ENCODE measurements at places on chromosomes 4 and X.
A peak's percentile ranks its signal among the peaks of the same experiment; 100 is the strongest.

DNA sequence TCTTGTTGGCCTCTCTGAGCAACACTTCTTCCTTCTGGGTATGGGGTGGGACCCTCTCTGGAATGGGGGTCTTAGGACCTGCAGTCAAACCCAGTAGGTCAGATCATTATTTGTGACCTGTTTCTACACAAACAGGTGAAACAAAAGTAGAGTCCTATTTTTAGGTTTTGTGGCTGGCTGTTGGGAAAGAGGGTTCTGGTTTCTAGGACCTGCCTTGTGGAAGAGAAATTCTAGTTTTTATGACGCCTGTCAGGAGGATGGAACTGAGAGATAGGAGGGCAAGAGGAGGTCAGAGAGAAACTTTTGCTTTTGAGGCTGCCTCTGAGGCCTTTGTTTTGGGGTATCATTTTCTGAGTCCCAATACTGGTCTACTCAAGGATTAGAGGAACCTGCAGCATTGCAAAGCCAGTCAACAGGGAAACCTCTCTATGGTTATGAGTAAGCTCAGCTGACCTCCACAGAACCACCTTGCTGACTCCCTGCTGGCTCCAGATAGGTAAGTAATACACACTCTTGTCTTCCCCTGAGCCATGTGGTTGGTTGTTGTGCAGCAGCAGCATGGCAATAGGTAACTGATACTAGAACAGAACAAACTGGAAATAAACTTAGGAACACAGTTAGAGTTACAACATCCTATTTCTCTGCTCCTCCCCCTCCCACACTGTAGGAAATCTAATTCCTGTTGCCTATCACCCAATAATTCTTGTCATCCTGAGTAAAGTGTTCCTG, 114.7 kb upstream of the VCX3B start:
- DNase-seq = no peak

- DNase-seq = no peak
Observed at GRCh38 chr4:107366900-107367299, 330.8 kb upstream of the DKK2 start.

DNA sequence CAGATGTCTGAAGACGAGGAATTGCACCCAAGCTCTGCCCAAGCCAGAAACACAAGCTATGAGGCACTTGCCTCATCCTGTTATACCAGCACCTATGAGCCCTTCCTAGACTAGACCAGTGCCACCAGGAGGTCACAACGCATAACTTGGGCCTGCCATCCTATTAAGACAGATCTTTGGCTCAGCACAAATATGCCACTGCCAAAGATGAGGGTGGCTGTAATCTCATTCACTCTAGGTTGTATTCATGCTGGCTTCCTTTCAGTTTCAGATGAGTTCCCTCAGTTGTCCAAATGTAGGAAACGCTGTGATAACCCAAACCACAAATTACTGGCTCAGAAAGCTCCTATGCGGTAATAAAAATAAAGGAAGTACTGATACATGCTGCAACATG, 76.5 kb upstream of the CITED1 start:
- no peak for DNase-seq

- peak; percentile 16 for DNase-seq
Observed at GRCh38 chr4:72326692-72327632, 242.1 kb downstream of the ADAMTS3 start.

- DNase-seq = peak; percentile 19
Observed at GRCh38 chr4:127015667-127016117, 617.1 kb upstream of the INTU start.

DNA sequence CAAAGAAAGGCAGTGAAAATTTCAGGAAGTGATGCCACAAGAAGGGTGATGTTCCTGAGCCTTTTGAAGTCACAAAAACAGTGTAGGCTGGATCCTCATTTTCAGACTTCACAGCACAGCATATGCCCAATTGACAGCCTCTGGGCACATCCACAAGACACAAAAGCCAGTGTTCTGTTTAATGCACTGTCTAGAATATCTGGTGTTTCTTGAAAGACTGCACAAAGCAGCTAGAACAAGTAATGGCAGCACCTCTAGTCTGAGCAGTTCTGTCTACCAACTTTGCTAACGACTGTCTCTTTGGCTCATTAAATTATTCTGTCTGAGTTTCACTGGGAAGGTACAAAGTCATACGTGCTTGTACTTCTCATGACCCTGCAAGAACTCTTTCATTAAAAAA, 417.1 kb upstream of the GALNT7 start:
- no peak for DNase-seq

DNA sequence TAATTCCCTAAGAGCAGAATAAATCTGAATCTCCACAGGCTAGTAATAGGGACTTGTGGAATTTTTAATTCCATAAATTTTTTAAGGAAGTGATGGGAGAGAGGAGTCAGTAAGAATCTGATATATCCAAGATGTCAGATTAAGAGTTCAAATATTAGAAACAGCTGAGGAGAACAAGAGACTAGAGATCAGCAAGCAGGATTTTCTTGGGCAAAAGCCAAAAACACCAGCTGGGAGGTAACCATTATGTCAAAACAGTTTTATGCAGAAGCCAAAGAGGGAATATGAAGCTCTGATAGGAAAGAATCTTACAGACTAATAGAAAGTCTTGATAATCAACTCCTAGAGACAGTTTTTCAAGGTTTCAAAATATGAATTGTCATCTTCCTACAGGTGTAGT, 72.2 kb upstream of the RBPJ start:
- peak; percentile 48 for DNase-seq

- DNase-seq = no peak
Observed at GRCh38 chrX:132090403-132091159, 37.2 kb downstream of the FRMD7 start.

DNA sequence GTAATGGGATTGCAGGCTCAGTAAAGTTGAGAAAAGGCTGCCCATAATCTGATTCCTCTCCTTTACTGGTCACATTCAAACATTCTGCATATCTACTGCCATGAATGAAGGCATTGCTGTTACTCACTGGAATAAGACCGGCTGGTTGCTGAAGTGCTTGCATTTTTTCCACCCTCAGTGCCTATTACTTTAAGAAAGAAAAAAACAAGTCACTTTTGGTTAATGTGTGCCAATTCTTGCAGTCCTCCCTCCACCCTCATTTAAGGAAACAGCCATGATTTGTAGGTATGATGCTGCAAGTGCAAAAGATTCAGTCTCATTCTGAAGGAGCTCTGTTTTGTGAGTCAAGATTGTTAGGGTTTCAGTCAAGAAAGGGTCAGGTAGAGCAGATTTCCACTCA, 94.9 kb downstream of the EMCN start:
- DNase-seq = peak; percentile 6

Measured in NCI-H446 treated with DMSO at 0.1 percent for 48 hours (cell line).